Muscle of leg (tissue), 16 donors: ENCODE measurements at places on chromosomes 1 and 21. TPM values are rescaled to one million over a fixed set of nuclear protein-coding genes. Genes with fewer than 3 reads are reported as not detected.

DNA sequence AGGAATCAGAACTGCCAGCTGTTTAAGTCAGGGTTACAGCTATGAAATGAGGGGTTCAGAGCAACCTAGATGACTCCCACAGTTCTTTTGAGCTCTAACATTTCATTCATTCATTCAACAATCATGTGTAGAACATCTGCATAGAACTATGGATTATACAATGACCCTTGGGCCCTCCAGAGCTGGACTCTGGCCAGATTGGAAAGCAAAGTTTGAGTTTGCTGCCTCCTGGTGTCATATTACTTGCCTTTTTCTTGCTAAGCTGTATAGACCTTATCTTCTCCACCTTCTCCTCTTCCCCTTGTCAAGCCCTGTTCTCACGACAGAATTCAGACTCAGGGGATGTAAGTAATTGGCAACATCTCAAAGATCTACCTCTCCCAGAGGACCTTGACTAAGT lies 4.0 kb downstream of the CASQ2 start:
- H3K4me1 ChIP-seq: peaks cover 27% of the 10 kb centered on the region
- H3K36me3 ChIP-seq: peaks cover 10% of the 10 kb centered on the region
- H3K4me3 ChIP-seq: peak overlapping the region; percentile 45

DNA sequence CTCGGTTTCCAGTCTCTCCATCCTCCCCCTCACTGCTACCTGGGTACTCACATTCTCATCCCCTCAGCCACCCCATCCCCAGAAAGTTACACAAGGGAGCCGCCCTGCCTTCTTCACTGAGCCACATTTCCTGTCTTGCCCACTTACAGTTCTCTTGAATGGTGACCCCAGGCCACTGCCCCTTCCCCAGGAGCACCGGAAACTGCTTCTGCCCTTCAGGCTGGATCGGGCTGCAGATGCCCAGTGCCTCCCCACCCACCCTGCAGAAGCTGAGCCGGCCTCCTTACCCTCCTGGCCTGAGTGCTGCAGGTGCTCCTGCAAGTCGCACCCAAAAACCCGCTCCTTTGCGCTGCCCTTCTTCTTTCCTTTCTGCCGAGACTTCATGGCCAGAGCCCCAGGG lies 450 bp downstream of the ARHGAP30 start:
- peak overlapping the region; percentile 34 for H3K4me3 ChIP-seq
- DNase-seq: no peak
- H3K27me3 ChIP-seq: peaks cover 8% of the 10 kb centered on the region
- H3K36me3 ChIP-seq: no peaks in the 10 kb centered on the region

DNA sequence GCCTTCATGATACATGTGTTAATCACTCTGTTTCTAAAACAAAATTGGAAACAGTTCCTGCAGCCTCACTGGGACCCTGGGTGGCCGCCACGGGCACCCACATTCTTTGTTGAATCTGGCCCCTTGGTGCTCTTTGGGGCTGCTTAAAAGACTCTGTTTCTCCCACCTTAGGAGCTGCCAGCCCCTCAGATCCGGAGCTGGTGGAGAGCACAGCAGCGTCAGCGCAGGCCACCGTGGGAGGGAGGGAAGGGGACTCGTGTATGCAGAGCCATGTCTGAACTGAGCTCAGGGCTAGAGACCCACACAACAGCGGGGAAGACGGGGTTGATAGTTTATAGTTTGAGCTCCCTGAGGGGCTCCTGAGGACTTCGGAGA lies 121.2 kb downstream of the CNIH3 start:
- peaks cover 14% of the 10 kb centered on the region for H3K27me3 ChIP-seq
- peaks cover 7% of the 10 kb centered on the region for H3K4me1 ChIP-seq
- H3K27ac ChIP-seq: no peak overlapping the region
- no peak for DNase-seq
- no peak overlapping the region for H3K4me3 ChIP-seq

- no peak overlapping the region for H3K27ac ChIP-seq
- peaks cover 2% of the 10 kb centered on the region for H3K27me3 ChIP-seq
- DNase-seq: no peak
Observed at GRCh38 chr21:42560517-42561179, 47.0 kb downstream of the SLC37A1 start.

CLEC20A gene
- total RNA-seq: 0.04 TPM

ADORA3 gene
- total RNA-seq: 0.58 TPM
